ENCODE measurements at places on chromosomes 1 and 21.
A peak's percentile ranks its signal among the peaks of the same experiment; 100 is the strongest.

- DNase-seq: no peak
Observed at GRCh38 chr1:213277036-213277435, 226.0 kb downstream of the RPS6KC1 start.

GRCh38 chr21:33947451-33948095 is 32.0 kb upstream of the ATP5PO start:
- DNase-seq: peak; percentile 70

GRCh38 chr1:183435497-183435896 is 17.3 kb upstream of the NMNAT2 start:
- no peak for DNase-seq

- DNase-seq: no peak
Observed at GRCh38 chr1:9900142-9901043, 9.7 kb downstream of the CTNNBIP1 start.

DNA sequence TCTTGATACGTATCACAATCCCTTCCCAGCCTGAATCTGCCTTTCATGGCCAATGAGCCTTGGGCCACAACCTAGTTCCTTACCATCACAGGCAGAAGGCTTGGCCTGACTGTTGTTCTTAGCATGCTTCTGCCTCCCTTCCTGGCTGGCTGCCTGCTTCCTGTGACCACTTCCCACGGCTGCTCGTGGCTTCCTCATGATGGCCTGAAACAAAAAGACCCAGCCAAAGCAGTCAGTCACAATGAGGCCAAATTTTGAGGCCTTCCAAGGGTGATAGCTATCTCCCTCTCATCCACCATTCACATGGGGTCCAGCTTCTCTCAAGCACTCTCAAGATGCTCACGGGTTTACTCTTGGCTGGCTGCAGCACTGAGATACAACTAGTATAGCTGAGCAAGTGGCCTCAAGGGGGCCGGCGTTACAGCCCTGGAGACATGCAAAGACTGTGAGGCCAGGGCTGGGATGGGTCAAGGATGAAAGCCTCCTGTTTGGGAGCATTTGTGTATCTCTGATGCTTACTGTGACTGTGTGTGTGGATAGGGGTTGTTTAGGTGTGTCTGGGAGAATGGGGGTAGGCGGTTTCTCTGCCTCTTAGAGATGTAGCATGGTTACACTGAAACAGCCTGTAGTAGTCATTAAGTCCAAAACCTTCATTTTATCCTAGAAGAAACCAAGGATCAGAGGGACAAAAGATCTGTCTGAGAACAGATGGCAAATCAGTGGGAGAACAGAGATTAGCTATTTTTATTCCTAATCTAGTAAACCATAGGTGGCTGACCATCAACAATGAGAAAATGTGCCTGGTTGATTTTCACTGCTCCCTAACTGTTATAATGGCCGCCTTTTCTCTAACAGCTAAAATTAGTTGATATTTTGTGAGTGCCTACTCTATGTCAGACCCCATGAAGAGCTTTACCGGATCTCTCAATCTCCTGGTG is 5.4 kb upstream of the TOE1 start:
- peak; percentile 6 for DNase-seq

DNA sequence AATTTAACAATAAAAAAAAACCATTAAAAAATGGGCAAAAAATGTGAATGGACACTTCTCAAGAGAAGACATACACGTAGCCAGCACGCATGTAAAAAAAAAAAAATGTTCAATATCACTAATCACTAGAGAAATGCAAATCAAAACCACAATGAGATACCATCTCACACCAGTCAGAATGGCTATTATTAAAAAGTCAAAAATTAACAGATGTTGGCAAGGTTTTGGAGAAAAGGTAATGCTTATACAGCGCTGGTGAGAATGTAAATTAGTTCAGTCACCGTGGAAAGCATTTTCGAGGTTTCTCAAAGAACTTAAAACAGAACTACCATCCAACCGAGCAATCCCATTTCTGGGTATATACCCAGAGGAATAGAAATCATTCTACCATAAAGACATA is 1091.5 kb upstream of the B3GALT2 start:
- no peak for DNase-seq

DNA sequence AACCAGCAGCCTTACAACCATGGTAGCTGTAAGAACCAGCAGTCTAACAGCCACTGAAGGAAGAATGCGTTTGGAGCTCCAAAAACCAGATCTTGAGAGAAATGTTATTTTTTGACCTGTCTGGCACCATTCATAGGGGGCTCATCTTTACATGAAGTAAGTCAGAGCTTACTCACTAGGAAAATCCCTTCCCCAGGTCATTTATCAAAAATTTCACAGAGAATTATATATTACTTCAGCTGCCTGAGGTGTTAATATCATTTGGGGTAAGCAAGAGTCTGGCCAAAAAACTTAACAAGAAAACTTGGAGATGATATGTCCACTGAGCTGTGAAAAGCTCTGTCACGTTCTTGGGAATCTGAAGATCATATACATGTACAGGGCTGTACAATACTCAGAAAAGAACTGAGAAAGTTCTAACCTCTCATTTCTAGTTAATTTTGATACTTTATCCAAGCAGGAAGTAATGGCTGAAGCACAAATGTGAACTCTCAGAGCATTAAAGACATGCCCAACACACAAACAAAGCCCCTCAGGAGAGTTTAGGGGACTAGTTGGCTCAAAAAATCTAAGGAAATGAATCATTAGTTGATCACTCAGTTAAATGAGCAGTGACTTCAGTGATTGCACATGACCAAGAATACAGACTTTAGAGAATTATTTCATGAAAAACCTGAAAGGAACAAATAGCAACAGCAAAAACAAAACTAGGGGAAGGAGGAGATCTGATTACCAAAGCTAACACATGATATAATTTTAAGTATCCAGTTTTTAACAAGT is 681.1 kb downstream of the LTN1 start:
- no peak for DNase-seq

GRCh38 chr21:42258150-42258884 is 39.4 kb downstream of the ABCG1 start:
- DNase-seq: no peak

- no peak for DNase-seq
Observed at GRCh38 chr1:163320891-163321290, 863 bp upstream of the NUF2 start.

- no peak for DNase-seq
Observed at GRCh38 chr1:59915516-59915915, 11.1 kb downstream of the CYP2J2 start.

DNA sequence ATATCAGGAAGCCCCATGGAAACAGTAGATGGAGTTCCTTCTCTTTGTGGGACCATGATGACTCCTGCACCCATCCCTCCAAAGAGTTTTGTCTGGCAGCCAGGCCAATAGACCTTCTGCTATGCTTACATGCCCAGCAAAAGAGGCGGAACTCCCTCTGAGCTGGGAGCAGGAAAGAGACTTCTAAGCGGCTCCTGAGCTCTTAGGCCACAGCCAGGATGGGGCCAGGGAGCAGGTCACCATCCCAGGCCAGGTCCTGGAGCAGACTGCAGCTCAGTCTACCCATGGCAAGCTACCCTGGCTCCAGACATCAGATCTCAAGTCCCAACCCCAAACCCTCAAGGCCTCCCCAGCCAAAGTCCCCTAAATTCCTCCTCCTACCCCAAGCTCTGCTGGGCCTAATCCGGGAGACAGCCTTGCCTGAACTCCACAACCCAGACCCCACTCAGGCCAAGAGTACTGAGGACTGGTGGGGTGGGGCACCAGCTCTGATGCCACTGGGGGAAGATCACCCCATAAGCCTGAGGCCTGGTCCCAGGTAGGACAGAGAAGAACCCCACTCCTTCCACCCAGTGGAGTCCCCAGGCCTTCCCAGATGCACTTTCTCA is 387.9 kb downstream of the MATN1 start:
- DNase-seq: no peak

DNA sequence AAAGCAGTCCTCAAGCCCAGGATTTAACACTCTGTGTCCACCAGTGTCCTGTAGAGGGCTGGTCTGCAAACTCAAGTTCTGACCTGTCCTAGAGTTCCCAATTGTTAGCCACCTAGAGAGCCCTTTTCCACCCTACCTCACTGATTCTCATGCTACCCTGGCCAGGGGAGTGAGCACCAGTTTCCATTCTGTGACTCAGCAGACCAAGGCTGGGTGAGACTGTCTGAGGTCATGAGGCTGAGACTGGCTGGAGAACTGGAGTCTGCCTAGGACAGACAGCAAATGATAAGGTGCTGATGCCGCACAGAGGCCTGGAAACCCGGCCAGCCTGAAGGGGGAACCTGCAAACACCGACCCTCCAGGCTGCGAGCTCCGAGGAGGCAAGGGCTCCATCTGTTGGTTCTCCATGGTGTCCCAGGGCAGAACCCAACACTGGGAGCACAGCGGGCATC is 13.7 kb downstream of the GLIS1 start:
- DNase-seq: no peak

DNA sequence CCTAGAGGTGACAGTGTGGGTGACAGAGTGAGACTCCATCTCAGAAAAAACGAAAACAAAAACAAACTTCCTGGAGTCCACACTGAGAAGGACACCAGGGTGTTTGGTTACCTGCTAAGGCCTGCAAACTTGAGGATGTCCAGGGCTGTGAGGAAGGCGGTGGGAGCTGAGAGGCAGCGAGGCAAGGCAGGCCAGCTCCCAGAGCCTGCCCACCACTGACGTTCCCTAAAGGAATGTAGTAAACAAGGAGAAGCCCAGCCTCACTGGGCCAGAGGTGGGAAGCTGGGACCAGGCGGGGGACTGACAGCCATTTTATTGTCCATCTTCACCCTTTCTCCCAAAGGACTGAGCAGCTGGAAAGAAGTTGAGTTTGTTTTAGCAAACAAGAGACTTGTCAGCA is 24.1 kb downstream of the SHISA4 start:
- no peak for DNase-seq

DNA sequence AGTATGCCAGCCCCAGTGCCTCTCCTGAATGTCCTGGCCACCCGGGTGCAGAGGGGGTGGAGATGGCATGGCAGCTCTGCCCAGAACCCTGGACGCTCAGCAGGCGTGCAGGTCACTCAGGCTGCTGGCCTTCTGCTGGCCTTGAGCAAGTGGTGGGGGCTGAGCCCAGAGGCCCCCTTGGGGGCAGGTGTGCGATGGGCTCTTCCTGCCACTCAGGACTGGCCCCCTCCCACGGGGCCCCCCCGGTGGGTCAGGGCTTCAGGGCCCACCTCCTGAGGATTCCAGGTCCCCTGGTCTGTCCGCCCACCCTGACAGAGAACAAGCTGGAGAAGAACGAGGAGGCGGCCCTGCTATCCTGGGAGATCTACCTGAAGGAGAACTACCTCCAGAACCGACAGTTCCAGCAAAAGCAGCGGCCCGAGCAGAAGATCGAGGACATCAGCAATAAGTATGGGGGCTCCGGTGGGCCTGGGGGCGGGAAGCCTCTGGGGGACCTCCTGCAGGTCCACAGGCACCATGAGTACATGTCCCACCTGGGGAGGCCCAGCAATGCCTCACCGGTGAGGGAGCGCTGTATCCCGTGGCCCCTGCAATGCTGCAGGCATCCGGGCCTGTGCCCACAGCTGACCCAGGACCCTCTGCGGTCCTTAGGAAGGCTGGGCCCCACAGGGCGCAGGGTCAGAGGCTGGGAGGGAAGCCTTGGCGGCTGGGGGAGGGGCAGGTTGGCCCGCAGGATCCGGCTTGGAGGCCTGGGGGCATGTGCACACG is 37.0 kb upstream of the LRRC3 start:
- no peak for DNase-seq

GRCh38 chr1:222769181-222769580 is 32.2 kb downstream of the FAM177B start:
- no peak for DNase-seq

DNA sequence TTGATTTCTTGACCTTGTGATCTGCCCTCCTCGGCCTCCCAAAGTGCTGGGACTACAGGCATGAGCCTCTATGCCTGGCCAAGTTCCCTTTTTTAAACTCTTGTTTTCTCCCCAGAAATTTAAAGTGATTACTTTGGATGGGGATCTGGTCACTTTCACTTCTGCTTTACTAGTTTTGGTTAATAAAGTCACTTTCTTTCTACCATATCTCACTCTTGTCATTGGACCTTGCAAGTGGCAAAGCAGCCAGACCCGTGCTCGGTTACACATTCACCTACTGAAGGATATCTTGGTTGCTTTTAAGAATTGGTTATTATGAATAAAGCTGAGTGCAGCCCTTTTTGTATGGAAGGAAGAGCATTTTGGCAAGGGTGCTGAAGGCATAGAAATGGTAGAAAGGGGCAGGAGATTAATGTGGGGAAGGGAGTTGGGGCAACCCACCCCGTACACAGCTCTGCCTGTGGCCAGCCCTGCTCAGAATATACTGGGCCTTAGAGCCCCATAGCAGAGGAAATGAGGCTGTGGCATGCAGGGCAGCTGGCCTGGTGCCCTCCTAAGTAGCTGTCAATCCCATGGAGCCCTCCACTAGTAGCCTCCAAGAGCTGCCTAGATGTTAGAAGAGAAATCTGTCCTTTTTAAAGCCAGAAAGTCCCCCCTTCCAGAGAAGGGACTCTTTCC is 40.7 kb downstream of the CD2 start:
- no peak for DNase-seq

- DNase-seq: no peak
Observed at GRCh38 chr21:35414056-35414455, 365.0 kb upstream of the RUNX1 start.

DNA sequence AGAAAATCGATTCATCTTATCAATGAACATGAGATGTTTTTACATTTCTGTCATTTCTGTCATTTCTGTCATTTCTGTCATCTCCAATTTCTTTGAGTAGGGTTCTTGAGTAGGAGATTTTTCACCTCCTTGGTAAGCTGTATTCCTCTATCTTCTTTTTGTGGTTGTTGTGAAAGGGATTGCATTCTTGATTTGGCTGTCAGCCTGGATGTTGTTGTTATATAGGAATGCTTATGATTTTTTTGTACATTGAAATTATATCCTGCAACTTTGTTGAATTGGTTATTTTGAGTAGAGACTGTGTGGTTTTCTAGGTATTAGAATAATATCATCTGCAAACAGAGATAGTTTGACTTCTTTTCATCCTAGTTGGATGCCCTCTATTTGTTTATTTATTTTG is 1233.7 kb downstream of the PLA2G4A start:
- DNase-seq: no peak

DNA sequence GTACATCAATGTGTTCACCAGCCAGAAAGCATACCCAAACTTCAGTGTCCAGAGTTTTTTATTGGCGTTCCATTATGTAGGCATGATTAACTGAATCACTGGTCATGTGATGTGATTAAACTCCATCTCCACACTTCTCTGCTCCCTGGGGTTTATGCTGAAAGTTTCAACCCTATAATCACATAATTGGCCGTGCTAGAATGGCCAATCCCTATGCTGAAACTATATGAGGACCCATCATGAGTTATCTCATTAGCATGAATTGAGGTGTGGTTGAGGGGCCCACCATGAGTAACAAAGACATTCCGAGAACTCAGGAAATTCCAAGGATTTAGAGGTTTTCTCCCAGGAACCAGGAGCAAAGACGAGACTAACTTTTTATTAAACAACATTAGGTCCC is 31.8 kb upstream of the FBXO28 start:
- DNase-seq: no peak

GRCh38 chr21:26540651-26541050 is 32.4 kb downstream of the CYYR1 start:
- DNase-seq: no peak

- DNase-seq: no peak
Observed at GRCh38 chr1:45669859-45670655, 16.3 kb downstream of the GPBP1L1 start.

GRCh38 chr1:43930168-43930948 is 3.2 kb upstream of the ARTN start:
- DNase-seq: no peak

GRCh38 chr1:18005238-18005637 is 102.4 kb upstream of the IGSF21 start:
- no peak for DNase-seq

- DNase-seq: no peak
Observed at GRCh38 chr1:2547210-2548067, 8.7 kb upstream of the TNFRSF14 start.

Data from cerebellar nuclear complex (tissue), 1 donor.